ENCODE measurements at places on chromosomes 3 and 15.

DNA sequence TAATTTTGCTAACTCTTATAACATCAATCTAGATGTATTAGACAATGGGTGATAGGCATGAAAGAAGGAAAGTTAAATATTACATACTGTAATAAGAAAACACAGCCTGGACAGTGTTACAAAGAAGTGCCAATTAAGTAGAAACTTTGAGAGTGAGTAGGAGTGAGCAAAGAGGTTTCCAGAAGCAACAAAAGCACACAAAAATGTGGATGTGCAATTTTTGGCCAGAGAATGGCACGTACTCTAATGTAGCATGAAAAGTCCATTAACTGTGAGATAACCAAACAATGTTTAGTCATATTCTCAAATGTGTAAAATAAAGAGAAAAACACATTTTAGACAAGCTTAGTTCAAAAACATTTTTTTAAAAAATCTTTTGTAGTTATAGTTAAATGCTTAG, 567.3 kb downstream of the ROBO1 start:
- no peak for DNase-seq

GRCh38 chr3:62090066-62090465, 283.3 kb downstream of the FEZF2 start:
- DNase-seq: no peak

GRCh38 chr15:81780966-81781365, 264.9 kb downstream of the MEX3B start:
- DNase-seq: no peak

GRCh38 chr15:69543681-69544364, 91.2 kb downstream of the RPLP1 start:
- no peak for DNase-seq

DNA sequence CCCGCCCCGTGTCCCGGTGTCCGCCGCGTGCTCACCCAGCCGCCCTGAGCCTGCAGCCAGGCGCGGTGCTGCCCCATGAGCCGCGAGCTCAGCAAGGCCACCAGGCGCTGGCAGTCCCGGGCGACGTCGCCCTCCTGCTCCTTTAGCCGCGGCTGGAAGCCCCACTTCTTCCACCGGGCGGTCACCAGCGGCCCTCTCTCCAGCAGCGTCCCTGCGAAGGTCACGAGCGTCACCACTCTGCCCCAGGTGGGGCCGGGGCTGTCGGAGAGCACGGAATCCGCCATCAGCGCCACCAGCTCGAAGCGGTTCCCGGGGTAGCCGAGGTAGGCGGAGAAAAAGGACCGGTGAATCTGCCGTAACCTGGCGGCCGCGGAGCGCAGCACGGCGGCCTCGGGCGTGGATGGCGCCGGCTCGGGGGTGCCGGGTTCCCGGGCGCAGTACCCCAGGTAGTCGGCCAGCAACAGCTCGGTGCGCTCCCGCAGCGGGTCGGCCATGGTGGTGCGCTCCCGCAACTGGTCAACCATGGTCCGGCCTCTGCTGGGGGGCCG, 298 bp downstream of the BCL2L10 start:
- no peak for DNase-seq

DNA sequence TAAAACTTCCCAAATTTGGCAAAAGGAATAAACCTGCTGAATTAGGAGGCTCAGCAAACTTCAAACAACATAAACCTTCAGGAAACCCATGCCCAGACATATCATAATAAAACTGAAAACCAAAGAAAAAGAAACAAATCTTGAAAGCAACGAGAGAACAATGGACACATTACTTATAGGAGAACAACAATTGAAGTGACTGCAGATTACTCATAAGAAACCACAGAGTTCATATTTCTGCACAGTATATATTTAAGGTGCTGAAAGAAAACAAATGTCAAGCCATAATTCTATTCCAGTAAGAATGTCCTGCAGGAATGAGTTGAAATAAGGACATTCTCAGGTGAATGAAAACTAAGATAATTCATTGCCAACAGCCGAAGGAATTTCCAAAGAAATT, 80.8 kb upstream of the PROK2 start:
- no peak for DNase-seq

GRCh38 chr15:80199366-80199765, 46.6 kb downstream of the FAH start:
- no peak for DNase-seq

- DNase-seq: no peak
Observed at GRCh38 chr3:188533172-188533571, 379.2 kb downstream of the LPP start.

- no peak for DNase-seq
Observed at GRCh38 chr3:65729973-65730372, 308.7 kb downstream of the MAGI1 start.

DNA sequence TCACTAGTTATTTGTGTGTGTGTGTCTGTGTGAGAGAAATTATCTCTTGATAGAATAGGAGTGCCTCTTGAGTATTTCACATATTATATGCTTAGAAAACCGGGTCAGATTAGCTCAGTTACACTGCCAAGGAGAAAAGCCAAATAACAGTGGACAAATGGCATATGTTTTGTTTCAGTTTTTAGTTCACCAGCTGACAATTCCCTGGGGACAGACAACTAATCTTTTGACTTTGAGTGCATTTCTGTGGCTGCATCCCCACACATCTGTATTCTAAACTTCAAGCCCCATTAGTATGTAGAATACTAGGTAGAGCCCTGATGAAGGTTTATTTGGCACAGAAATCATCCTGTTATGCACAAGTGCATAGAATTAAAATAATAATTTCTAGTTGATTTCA, 227.7 kb upstream of the CNTN3 start:
- no peak for DNase-seq

- no peak for DNase-seq
Observed at GRCh38 chr3:136783708-136784191, 31.6 kb upstream of the STAG1 start.

DNA sequence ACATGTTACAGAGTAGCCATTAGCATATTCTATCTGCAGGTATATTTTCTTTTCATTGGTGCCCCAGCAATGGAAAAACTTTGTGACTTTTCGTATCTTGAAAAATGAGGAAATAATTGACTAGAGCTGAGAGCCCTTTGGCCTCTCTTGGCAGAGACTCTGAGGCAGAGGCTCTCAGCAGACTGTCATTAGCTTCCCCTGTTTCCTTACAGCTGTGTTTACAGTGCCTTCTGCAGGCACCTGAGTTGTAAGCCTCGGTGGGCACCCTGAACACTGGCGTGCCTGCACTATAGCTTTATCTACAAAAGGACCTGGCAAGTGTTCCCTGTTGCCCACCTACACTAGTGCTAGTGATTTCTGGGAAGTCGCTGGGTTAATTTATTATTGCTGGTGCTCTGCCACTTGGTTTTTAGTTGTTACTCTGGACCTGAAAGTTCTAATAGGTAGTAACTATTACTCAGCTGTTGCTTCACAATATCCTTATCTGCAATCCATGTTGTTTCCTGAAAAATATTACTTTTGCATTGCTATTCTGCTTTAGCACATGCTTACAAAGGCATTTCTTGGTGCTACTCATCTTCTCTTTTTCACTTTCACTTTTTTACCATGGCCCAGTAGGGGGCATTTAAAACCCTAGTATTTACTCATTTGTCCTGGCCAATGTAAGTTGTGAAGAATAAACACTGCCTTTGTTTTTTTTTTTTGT, 7.8 kb upstream of the GPR171 start:
- DNase-seq: no peak

- DNase-seq: no peak
Observed at GRCh38 chr3:118736107-118736506, 298.5 kb downstream of the IGSF11 start.

- no peak for DNase-seq
Observed at GRCh38 chr3:113894927-113895326, 52.9 kb upstream of the ZDHHC23 start.
